GM04504 (cell line): ENCODE measurements at places on chromosomes 7 and 10.

DNA sequence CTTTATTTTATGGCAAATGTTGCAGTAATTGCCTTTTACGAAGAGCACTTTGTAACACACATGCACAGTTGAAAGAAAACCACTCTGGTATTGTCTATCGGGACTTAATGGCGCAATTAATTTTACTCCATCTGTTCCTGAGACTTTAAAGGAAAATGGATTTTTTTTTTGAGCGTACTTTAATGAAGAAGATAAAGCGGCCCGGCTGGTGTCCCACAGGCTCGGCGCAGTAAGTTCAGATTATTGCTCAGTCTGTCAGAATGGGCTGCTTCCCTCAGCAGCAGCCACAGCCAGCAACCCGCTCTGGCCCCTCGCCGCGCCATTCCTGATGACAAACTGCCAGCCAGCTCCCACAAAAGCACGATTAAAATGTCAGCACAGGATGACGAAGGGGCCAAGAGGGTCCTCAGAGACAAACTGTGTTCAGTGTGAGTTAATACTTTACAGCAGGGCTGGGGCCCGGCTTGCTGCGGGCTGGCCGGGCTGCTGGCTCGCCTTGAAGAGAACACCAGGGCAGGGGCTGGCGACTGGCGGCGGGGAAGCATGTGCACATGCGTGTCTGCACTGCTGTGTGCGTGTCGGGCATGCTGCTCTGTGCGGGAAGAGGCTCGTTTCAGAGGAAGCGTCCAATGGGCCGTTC, 501.0 kb upstream of the GALNT17 start:
- DNase-seq, result no peak

GRCh38 chr10:44427037-44427436, 42.1 kb upstream of the CXCL12 start:
- DNase-seq, result no peak

DNA sequence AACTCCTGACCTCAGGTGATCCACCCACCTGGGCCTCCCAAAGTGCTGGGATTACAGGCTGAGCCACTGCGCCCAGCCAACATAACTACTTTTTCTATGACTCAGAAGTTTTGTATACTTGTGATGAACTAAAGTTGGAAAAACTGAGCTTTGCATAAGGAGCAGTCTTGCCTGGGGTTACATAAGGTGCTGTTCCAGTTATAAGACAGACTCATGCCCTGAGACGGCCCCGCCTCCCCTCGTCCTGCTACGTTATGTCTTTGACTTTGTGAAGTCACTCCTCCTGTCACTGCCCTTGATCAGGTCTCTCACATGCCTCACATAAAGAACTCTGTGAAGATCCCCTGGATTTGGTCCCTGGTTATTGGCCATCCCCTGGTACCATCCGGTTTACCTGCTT, 40.4 kb upstream of the OPN4 start:
- DNase-seq, result no peak

DNA sequence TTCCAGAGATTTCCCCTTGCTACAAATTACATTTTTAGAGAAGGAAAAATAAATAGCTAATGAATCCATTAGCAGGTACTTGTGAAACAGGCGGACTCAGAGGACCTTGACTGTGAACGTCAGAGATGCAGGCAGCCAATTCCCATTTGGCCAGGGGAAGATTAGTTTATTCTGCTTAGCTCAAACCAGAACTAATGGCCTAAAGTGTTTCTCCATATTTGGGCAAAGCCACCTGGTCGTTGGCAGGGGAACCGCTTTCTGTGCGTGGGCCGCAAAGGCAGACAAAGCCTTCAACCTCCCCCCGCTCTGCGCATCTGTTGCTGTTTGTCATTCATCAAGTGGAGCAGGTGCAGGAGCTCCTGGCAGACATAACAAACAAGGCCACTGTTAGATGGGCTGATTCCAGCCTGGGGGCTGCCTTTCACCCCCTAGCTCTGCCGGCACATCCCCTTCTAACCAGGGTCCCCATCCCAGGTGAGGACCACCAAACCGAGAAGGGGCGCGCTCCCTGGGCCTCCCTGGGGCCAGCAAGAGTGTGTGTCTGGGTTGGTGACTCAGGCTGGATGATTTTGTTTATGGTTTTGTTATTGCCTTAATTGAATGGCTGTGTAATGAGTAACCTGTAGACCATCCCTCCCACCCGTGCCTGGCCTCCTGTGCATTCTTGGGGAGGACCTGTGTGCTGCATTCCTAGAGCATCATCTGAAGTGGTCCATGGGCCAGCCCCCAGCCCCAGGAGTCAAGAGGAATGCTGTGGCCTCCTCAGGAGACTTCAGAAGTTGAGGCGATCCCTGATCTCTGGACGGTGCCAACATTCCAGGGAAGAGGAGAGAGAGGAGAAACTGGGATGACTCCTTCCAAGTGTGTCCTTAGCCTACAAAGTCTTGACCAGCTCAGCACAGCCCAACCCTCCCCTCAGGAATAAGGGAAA, 14.5 kb upstream of the CPA1 start:
- peak; percentile 61 for DNase-seq

GRCh38 chr7:103540338-103540737, 94.3 kb upstream of the SLC26A5 start:
- no peak for DNase-seq

GRCh38 chr7:4808026-4808425, 32.6 kb downstream of the AP5Z1 start:
- DNase-seq, result no peak

GRCh38 chr10:131802156-131802915, 98.5 kb upstream of the PPP2R2D start:
- DNase-seq, result no peak

- no peak for DNase-seq
These were observed 138.6 kb upstream of the GRB10 start for GRCh38 chr7:50921114-50921813.

GRCh38 chr10:83585686-83586085, 553.6 kb upstream of the GHITM start:
- no peak for DNase-seq

GRCh38 chr7:93378131-93378760, 146.1 kb downstream of the VPS50 start:
- DNase-seq, result no peak

DNA sequence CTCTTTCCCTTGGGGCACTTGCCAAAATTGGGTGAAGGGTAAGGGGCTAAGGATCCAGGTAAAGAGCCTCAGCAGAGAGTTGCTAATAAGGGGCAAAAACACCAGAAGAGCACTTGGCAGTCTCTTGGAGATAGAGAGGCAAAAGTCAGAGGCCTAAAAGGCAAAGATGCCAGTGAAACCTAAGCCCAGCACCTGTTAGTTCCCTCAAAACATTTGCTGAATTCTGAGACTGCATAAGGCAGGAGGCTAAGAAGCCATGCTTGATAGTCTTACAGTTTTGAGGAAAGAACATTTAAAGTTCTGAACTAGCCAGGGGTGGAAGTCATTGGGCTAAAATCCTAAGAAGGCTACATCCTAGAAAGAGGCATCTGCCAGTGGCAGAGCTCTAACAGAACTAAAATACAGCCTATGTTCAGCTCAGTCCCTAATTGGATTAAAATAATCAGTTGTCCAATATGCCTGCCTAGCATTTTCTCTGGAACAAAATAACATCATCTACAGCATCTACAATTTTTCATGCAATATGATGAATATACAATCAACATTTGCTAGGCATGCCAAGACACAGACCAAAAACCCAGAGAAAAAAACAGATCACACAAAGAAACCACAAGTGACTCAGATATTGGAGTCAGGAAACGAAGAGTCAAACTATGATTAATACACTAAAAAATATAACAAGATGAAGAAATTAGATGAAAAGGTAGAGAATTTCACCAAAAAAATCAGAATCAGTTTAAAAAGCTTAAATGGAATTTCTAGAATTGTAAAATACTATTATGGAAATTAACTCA, 7.7 kb downstream of the HTR7 start:
- DNase-seq, result no peak

DNA sequence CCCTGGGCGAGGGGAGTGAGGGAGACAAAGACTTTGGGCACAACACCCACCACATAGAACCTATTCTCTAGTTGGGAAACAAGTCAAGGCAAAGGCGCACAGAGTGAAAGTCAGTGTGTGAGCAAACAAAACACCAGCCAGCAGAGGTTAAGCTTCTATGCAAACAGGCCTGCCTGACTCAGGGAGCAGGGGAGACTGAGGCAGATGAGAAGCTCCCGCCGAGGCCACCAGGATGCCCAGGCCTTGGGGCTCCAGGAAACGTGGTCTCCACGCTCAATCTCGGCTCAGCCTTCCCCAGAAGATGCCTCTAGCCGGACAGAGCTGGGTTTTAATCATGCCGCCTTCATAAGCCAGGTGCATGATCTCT, 74.1 kb upstream of the KCNMA1 start:
- no peak for DNase-seq

- no peak for DNase-seq
These were observed 61.0 kb upstream of the TMEM248 start for GRCh38 chr7:66859794-66860645.

DNA sequence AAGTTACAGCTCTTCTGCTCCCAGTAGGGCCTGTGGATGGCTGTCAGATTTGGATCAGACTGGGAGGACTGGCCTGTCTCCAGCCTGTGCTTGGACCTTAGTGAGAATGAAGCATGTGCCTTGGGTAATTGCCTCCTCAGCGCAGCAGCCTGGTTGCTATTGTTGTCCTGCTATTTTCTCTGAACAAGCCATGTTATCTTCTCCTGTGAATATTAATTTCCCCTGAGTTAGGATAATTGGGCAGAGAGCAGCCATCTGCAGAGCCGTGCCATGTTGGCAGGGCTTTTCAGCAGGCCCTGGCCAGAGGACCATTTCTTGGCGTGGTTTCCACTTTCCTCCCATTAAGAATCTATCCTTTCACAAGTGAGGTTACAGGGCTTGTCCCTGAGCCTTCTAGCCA, 497.3 kb downstream of the SORCS3 start:
- DNase-seq, result no peak

GRCh38 chr10:124615259-124615658, 128.9 kb downstream of the FAM53B start:
- DNase-seq, result no peak

GRCh38 chr7:19146699-19147098, 1.5 kb upstream of the FERD3L start:
- DNase-seq, result no peak

DNA sequence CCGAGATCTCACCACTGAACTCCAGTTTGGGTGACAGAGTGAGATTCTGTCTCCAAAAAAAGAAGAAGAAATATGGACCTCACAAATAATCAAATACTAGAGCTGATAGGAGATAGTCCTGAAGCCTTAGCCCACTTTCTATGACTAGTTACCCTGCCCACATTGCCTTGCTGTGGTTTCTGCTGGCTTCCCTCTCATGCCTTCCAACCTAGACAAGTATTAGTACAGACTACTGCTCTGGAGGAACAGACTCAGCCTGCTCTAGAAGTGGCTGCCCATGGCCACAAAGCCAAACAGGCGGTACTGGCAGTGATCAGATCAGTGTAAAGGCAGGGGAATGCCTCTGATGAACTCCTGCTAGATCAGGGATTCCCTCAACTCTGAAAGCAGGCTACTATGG, 89.7 kb upstream of the PRKAR2B start:
- DNase-seq, result no peak

- no peak for DNase-seq
These were observed 102.3 kb upstream of the PPIF start for GRCh38 chr10:79244841-79245504.

DNA sequence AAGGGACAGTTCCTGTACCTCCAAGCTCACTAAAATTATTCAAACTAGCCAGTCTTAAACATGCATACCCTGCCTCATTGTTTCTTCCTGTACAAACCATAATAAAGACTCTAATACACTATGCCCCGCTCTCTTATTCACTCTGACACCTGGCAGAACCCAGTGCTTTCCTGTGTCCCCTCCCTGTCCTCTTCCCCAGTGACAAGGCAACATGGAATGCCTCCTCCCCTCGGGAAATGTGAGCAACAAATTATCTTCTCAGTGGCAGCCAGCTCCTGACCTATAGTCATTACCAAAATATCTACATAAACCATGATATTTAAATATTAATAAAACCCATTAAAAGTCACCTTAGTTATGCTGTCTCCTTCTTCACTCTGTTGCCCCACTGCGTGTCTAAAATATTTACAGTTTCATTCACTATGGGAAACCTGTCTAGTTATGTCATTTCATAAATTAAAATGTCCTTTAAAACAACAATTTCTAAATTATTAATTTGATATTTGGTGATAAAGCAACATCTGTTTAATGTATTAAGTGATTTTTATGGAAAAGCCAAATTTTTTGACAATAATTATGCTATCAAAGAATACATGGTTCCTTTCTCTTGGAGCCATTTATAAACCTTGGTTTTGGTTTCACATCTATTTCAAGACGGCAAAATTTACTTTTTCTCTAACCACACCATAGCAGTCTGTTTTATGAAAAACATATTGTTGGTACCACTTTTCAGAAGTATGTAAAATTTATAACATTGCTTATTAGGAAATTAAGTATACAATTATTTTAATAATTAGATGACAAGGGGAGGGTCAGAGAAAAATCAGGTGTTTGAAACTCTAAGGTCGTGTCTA, 1355.2 kb downstream of the XPNPEP1 start:
- no peak for DNase-seq
